ENCODE measurements at places on chromosomes 1 and 21.

DNA sequence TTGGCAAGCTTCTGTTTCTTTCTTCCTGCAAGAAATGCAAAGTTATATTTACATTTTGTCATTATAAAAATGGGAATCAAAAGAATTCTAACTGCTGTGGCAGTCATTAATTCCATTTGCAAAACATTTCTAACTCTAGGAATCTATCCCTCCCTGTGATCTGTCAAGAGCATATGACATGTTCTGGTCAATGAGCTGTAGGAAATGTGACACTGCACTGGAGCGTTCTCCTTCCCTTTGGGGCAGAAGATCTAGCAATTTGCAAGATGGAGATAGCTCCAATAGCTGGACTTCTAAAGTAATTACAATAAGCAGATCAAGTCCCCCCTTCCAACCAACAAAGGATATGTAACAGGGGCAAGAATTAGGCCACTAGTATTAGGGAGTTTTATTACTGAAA is 6.3 kb downstream of the TOMM20 start:
- no peak for DNase-seq

GRCh38 chr21:41926807-41927171 is 27.0 kb downstream of the C2CD2 start:
- DNase-seq = no peak

- DNase-seq = no peak
Measured at GRCh38 chr1:158930504-158930903, 848 bp upstream of the PYHIN1 start.

- no peak for DNase-seq
Measured at GRCh38 chr1:2313651-2314261, 77.6 kb downstream of the MORN1 start.

DNA sequence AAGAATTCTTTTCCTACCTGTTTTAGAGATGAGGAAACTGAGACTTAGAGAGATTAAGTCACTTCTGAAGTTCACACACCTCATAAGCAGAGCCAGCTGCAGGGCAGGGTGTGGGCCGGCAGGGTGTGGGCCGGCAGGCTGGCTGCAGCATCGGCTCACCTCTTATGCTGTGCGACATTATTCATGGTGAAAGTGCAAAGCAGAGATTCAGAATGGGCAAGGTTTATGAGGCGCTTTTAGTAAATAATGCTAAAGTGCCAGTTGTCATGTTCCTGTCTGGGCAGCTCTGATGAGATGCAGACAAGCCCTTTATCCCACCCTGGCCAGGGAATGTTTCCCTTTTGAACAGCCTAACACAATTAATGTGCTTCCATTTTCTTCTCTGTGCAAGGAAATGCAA is 14.6 kb downstream of the MAB21L3 start:
- DNase-seq = no peak

Measured in tibial artery (tissue), 4 donors.